ENCODE measurements at places on chromosomes 3 and 15.

GRCh38 chr3:8238432-8238831 is 263.2 kb upstream of the LMCD1 start:
- no peak for DNase-seq

- DNase-seq: peak; percentile 36
These were observed 560.8 kb downstream of the FOXP1 start for GRCh38 chr3:71022551-71023335.

DNA sequence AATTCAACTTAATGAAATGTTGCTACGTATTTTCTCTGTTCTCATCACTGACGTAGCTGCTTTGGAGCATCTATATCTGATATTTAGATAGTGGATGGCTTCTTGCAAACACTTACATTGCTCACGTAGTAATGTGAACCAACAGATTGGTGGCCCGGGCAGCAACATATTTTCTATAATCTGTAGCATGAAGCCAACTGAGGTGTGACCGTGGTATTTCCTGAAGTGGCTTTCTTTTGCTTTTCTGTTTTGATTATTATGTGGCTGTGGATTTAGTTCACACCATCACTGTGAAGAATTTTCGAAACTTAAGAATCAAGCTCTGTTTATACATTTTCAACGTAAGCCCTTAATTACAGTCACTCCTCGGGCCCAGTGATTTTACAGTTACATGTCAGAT is 288.5 kb downstream of the LPP start:
- DNase-seq: no peak

- peak; percentile 59 for DNase-seq
These were observed 26.7 kb upstream of the SNRK start for GRCh38 chr3:43259626-43260025.

GRCh38 chr3:54830658-54831057 is 97.2 kb downstream of the LRTM1 start:
- peak; percentile 61 for DNase-seq

DNA sequence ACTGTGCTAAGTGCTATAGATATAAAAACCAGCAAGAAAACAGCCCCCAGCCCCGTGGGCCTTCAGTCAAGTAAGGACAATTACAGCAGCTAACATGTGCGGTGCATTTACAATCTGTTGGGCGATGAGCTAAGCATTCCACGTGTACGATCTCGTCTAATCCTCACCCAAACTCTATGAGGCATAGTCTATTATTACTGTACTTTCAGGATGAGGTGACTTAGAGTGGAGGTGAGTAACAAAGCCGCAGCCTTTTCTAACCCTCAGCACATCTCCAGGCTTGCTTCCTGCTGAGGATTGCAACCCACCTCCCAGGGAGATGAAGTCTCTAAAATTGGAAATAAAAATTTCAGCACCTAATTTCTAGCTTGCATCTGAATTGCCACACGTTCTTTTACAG is 53.2 kb upstream of the MCF2L2 start:
- DNase-seq: no peak
